ENCODE measurements at places on chromosomes 12 and 14.

DNA sequence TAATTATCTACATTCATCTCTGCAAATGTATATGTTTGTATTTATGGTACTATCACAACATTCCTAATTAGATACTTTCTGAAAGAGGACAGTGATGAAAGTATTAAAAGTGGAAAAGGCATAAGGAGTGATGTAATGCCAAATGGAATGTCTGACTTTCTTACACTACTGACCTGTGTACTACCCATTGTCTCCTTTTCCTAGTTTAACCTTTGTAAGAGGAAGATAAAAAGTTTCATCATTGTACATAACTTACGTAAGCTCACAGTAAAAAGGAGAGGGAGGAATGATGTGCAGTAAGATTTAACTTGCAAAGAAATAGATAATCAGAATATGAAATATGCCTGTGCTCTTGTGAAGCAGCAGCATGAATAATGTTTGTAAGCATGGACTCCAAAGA, 55.9 kb downstream of the SOX5 start:
- DNase-seq, result no peak

DNA sequence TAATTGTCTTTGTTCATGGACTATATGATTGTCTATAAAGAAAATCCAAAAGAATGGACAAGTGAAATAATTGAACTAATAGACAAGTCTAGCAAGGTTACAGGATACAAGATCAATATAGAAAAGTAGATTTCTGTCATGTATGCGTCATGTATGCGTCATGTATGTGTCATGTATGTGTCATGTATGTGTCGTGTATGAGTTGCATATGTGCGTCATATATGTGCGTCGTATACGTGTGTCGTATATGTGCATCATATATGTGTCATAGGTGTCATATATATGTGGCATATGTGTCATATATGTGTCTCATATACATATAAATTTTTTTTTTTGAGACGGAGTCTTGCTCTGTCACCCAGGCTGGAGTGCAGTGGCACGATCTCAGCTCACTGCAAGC, 516.8 kb downstream of the NOVA1 start:
- DNase-seq, result no peak

DNA sequence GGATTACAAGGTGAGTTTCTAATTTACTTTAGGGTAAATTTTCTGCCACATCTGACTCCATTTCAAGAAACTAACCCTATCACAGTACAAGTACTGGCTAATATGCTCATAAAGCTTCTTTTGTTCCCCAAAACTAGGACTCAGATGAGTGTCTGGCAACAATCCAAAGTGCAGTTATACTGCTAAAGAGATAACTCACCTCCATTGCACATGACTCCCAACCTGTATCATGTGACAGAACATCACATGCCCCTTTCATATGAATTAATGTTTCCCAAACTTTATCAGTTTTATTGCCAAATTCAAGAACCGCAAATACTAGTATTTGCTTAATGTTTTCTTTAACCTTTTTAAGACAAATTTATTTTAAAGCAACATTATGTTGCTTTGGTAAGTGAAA, 3.9 kb upstream of the PPP1R12A start:
- no peak for DNase-seq

GRCh38 chr14:67666750-67667449, 7.5 kb downstream of the VTI1B start:
- peak; percentile 5 for DNase-seq

- no peak for DNase-seq
Measured at GRCh38 chr14:33734387-33734786, 216.5 kb downstream of the EGLN3 start.

- DNase-seq, result no peak
Measured at GRCh38 chr12:119613319-119613936, 19.9 kb downstream of the TMEM233 start.

GRCh38 chr12:21478756-21479455, 22.5 kb downstream of the RECQL start:
- no peak for DNase-seq

DNA sequence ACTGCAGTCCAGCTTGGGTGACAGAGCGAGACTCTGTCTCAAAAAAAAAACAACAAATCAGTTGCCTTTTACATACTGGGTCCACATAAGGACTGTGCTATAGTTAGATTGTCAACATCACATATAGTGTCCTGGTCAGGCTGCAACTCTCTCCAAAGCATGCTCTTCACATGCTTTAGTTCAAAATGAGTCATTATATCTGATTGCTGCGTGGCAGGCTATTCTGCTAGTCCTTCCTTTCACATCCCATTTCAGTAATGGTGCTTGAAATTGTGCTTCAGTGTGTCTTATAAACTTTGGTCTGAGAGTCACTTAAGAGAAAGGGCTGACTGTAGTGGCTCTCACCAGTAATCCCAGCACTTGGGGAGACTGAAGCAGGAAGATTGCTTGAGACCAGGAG, 6.9 kb downstream of the LETMD1 start:
- DNase-seq, result no peak

DNA sequence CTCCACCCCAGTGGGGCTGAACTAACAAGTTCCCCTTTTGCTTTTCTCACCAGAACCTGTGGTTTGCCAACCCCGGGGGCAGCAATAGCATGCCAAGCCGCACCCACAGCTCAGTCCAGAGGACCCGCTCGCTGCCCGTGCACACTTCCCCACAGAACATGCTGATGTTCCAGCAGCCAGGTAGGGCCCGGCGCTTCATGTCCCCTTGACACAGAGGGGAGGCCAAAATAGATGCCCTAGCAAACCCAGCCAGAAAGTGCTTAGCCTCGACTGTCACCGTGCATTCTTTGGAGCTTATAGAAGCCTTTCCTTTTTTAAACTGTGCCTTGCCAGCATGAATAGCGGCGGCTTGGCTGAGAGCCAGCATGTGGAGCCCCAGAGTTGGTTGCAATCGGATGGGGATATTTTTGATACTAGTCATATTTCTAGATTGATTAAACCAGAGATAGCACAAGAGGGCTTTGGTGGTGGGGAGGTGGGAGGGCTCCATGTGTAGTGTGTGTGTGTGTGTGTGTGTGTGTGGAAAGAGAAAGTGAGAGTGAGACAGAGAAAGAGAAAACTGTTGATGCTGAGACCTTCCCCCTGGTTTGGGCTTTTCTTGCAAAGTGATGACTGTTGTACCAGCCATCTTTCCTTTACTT, 126.1 kb downstream of the GCH1 start:
- DNase-seq, result peak; percentile 18

DNA sequence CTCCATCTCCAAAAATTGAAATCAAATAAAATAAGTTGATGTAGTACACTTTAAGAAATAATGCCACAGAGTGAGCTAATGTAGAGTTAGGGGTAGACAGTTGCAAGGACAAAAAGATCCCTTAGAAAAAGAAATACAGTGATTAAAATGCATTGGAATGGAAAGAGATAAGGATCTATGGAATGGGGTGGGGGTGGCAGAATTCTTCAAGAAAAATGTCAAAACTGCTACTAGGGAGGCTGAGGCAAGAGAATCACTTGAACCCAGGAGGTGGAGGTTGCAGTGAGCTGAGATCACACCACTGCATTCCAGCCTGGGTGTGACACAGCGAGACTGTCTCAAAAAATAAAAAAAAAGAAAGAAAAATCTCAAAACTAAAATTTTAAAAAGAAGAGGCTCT, 6.5 kb downstream of the OLR1 start:
- DNase-seq, result no peak

GRCh38 chr12:52206304-52207040, 14.7 kb upstream of the KRT80 start:
- DNase-seq, result no peak

DNA sequence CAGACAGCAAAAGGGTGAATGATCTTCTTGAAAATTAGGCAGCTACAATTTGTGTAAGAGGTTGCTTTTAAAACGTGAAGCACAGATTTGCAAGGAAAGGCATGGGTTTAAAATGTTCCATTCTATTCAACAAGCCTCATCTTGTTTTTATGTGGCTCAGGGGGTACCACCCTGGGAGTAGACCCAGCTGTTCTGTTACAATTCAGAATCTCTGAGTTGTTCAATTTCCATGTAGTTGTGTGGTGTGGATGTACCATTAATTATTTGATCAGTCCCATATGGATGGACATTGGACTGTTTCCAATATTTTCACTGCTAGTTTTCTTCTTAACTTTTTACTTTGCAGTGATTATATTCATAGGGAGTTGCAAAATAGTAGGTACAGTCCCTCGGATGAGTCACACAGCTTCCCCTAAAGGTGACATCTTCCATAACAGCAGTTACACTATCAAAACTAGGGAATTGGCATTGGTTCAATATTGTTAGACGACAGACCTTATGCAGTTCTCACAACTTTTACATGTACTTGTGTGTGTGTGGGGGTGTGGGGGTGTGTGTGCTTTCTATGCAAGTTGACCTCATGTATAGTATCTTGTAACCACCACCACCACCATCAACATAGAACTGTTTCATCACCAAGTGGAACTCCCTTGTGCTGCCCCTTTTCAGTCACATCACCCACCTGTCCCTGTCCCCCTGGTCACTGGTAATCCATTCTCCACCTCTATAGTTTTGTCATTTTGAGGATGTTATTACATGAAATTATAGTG, 59.0 kb upstream of the CAPRIN2 start:
- no peak for DNase-seq

DNA sequence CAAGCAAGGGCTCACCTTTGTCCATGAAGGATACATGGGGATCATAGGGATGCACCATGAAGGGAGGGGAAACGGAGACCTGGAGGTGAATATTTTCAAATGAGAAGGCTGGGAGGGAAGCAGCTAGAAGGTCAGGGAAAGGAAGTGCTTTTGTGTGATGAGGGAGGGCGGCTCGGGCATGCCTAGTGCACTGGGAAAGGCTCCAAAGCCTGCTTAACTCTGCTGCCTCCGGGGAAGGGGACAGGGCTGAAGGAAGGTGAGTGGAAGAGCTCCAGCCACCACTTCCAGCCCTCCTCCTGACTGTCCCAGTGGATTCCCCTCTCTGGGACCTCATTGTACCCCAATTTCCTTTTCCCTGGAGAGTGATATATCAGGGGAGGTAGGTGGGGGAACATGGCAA, 149.4 kb upstream of the PRMT8 start:
- DNase-seq, result no peak

- DNase-seq, result no peak
Measured at GRCh38 chr14:73754911-73755360, 40.8 kb upstream of the PNMA1 start.

DNA sequence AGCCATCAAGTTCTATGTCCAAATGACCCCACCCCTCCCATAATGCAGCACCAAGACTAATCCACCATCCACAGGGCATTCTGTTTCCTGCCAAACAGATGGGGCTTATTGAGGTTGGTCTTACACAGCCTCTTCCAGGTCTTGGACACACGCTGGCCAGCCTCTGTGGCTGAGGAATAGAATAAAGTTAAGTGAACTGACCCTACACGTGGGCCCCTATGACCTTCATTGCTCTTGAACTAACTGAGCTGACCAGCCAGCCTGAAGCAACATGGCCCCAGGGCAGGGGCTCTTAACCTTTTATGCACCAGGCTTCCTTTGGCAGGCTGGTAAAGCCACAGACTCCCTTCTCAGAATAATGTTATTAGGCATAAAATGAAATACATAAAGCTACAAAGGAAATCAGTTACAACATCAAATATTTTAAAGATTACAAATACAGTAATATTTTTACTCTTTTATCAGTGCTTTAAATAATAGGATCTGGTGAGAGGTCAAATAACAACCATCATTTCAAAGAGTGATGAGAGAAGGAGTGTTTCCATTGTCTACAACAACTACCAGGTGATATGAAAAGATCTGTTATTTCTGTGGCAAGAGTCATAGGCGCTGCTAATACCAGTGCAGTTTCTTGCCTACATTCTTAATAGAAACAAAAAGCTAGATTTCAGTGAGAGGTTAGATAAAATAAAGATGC, 192.9 kb upstream of the NUDT4 start:
- DNase-seq, result no peak

- no peak for DNase-seq
Measured at GRCh38 chr14:89221109-89221810, 195.8 kb downstream of the FOXN3 start.

DNA sequence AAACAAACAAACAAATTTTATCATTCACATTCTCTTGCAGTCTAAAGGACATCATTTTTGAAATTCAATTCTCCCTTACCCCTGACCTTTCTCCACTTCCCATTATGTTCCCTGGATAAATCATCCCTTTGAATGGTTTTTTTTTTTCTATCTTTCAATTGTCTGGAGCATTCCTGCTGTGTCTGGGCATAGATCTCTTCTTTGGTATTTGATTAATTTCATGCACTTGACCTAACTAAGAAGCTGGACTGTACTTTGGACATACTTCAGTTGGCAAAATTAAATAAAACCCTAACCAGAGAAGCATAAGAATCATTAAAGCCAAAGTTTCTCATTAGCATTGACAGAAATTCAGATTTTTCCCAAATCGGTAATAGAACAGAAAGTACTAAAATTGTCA, 163.6 kb upstream of the BMP4 start:
- no peak for DNase-seq

- DNase-seq, result peak; percentile 63
Measured at GRCh38 chr12:55930771-55931316, at the start of gene DGKA. Gene DGKA, plus strand, starts transcription at chr12:55931162. Its CDS starts 5,342 bp downstream, at chr12:55936504.

DNA sequence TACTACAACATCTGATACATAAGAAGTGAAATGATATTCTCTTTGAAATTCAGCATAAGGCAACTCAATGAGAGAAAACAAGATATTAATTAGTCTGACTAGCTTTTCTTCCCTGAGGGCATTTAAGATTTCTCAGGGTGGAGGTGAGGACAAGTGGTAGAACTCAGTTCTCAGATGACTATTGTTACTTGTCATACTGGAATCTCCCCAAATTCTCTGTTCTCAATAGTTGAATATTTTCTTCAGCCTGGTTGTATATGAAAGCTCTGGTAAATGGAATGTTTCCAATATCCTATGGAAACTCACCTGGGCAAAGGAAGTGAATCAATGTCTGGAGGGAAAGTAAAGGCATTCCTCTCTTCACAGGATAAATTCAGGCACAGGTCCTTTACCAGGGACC, 18.2 kb upstream of the ITGA5 start:
- DNase-seq, result no peak

GRCh38 chr12:76208129-76208528, 123.6 kb upstream of the NAP1L1 start:
- no peak for DNase-seq

DNA sequence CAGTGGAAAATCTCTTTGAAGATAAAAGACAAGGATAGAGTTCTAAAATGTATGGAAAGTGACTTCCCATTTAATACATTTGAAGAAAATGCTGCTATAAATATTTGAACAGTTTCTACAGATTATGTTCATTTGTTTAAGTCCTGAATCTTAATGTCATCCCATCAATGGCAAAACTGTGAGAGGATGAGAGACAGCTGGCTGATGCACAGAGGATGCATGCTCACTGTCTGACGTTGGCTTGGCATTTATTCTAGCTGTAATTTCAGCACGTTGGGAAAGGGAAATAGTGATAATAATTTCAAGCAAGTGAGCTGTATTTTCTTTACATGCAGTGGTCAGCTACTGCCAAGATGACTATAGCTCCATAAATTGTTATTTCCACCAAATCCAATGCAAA, 40.5 kb downstream of the PPFIA2 start:
- no peak for DNase-seq

GRCh38 chr14:63705561-63706070, 22.2 kb downstream of the SGPP1 start:
- DNase-seq, result no peak

GRCh38 chr14:103848175-103849077, 1.1 kb upstream of the PPP1R13B start:
- DNase-seq, result no peak

GRCh38 chr14:97411938-97412612, 614.9 kb downstream of the VRK1 start:
- no peak for DNase-seq
